ENCODE measurements at places on chromosomes 11 and 22. TPM values are rescaled to one million over a fixed set of nuclear protein-coding genes. Genes with fewer than 3 reads are reported as not detected.

The PAAF1 gene
- total RNA-seq: 17.2 TPM

The SGSM1 gene
- total RNA-seq: under 0.01 TPM

The SCGB1C1 gene
- total RNA-seq: not detected

The SPON1 gene
- total RNA-seq: 20.4 TPM

The RAB39A gene
- 2.1 TPM for total RNA-seq

The GAL3ST1 gene
- total RNA-seq: 2.6 TPM

The RHBDD3 gene
- 6.8 TPM for total RNA-seq
